ENCODE measurements at places on chromosomes 16 and 17.

DNA sequence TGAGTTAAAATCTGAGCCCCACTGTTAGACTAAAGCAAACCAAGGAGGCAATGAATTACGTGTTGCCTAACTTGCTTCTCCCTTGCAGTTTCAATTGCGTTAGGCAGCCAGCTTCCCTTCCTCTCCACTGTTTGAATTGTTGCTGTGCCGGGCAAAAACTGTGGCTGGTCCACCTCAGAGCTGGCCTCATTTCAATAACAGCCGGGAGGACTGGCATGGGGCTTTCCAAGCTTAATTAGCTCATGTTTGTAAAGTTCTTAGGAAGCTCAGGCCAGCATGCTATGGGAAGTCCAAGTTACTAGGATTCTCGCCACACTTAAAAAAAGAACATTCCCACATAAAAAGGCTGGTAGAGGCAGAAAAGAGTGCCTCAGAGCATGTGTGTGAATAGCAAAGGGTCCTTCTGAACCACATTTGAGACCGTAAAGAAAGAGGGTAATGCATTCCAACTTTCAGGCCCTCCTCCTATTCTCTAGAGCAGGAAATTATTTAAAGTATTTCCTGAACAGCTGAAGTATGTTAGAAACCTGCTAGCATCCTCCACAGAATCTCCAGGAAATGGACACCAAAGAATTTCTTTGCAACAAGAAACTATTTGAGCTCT is 79.0 kb upstream of the SMURF2 start:
- no peak for DNase-seq

DNA sequence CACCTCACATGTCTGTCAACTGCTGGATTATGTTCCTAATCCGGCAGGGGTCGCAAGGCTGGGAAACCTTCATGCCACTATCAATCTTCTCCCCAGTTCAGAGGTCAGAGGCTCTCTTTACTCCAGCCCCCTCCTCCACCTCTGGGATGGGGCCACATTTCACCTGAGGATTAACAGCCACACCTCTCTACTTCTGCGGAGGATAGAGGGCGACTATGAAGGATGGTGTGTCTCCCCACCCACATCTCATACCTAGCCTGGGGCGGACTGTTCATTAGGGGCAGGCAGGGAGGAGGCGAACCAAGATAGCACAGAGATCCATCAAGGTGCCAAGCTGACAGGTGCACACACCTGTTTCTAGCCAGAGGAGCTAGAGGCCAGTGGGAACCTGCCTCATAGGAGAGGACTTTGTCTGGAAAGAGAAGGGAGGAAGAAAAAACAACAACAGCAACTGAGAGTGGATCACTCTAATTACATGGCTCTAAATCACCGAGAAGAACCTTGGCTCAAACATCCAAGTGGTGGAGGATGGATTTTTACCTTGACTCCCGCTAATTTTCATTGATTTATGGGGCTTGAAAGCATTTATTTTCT is 41.9 kb upstream of the SKAP1 start:
- no peak for DNase-seq

GRCh38 chr17:7466639-7467341 is 12.6 kb downstream of the ZBTB4 start:
- no peak for DNase-seq

GRCh38 chr16:80433623-80434022 is 107.2 kb upstream of the DYNLRB2 start:
- DNase-seq: no peak

GRCh38 chr17:7437369-7437863 is 1.9 kb upstream of the FGF11 start:
- DNase-seq: no peak

All from stimulated activated CD8-positive, alpha-beta memory T cell treated with anti-CD3 and anti-CD28 coated beads, Interleukin-4, amount 100 ng/mL, for 24 hours (primary cell).